ENCODE measurements at places on chromosomes 13 and 19.

GRCh38 chr13:63396746-63397145 lies 1981.1 kb upstream of the PCDH20 start:
- no peak for DNase-seq

GRCh38 chr19:3606690-3607289 lies at the start of gene TBXA2R:
Gene TBXA2R (minus strand): TSS chr19:3606875. CDS start chr19:3600634, 6,241 bp downstream.
- DNase-seq = no peak

DNA sequence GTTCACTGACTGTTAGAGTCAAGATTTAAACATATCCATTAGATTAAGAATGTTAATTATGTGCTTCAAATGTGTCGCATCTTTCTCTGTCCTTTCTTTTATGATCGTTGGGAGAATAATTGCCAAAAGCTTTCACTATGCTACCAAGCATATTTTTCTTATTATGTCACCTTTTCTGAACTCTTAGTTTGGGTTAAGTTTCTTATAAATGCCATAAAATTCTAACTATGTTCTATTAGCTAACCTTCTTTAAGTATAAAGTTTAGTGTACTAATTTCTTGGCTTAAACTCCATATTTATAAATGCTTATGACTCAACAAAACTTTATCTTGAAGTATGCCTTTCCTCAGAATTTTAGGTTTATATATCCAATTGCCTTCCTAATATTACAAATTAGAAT lies 1759.4 kb downstream of the PCDH9 start:
- no peak for DNase-seq

GRCh38 chr13:110620596-110620995 lies 5.3 kb downstream of the NAXD start:
- no peak for DNase-seq

GRCh38 chr13:54177466-54177865 lies 1148.9 kb downstream of the OLFM4 start:
- DNase-seq = no peak

- no peak for DNase-seq
Measured at GRCh38 chr13:114234266-114234644, 442 bp upstream of the CDC16 start.

DNA sequence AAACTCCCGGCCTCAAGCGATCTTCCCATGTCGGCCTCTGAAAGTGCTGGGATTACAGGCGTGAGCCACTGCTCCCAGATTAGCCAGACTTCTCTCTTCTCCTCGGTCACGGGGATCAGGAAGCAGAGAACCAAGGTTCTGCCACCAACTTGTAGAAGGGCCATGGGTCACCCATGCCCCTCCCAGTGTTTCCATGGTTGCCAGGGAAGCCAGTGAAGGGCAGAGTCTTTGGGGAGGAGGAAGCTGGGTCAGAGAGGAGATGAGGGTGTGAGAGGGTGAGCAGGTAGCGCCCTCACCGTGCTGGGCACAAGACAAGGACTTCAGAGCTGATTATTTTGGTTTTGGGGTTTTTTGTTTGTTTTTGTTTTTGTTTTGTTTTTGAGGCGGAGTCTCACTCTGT lies 77.1 kb downstream of the GNG7 start:
- no peak for DNase-seq

DNA sequence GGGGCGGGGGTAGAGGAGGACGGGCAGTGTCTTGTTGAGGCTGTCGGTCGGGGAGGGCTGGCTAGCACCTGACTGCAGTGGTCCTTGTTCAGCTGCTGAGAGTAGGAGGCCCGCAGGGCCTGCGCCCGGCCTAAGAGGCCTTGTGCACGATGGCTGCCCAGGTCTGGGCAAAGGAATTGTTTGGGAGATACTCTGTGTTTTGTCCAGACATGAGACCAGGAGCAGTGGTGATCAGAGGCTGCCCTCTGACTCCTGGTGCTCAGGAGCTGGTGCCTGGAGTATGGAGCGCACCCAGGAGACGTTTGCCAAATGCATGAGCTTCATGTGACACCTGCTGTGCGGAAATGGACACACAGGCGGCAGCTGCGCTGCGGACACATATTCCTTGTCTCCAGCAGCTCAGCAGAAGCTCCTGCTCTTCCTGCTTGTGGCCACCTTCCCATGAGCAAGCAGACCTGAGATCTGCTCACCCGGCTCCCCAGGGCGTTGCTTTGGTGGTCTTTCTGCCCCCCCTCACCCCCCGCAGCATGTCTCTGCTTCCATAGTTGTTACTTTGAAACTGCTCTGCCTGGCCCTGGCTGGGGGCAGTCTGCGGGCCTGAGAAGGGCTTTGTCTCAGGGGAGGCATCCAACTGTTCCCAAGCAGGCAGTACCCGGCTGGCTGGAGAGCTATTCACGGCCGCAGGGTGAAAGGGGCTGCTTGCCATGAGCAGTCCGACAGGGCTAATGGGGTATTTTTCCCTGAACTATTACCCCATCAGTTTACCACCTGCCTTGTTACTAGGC lies 163.9 kb downstream of the TEX29 start:
- no peak for DNase-seq

DNA sequence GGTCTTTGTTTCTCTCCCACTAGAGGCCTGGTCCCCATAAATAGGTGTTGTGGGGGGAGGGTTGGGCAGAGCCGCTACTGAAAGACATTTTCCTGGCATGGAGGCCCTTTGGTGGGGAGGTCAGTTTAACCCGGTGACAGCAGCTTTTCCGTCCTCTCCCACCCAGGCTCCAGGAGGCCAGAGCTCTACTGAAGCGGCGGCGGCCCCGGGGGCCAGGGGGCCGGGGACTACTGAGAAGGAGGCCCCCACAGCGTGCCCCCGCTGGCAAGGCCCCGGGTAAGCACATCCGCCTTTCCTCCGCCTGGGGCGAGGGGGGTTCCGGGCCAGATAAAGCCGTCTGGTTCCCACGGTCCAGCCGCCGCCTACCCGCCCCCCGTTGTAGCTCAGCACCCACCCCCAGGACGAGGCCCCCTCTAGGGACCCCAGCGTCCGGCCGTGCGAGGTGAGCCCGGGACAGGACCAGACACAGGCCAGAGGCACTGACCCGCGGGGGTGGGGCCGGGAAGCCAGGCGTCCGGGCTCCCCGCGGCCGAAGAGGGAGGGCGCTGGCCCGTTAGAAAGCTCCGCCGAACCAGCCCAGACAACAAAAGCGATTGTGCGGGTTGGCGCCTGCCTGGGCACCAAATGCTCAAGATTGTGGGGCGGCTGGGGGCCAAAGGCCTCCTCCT lies 1.1 kb upstream of the LTBP4 start:
- DNase-seq = no peak

GRCh38 chr19:4304538-4305256 lies at the start of gene FSD1:
Gene FSD1 (plus strand): TSS chr19:4304598. CDS start chr19:4304747, 149 bp downstream.
- no peak for DNase-seq

DNA sequence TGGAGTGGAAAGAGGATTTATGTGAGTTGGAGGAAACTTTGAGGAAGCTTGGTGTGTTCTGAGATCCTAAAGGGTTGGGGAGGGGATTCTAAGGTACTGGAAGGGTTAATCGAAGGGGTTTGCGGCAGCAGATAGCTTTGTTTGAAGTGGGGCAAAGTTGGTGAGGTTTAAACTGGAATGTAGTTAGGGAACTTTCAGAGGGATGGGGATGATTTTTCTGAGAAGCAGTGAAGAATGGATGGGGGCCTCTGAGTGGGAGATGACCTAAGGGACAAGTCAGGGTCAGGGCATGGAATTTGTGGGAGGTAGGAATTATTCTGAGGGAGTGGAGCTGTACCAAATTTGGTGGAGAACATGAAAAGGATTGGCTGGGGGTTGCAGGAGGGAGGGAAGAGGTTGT lies 3.9 kb downstream of the SAE1 start:
- DNase-seq = no peak

- DNase-seq = peak; percentile 22
Measured at GRCh38 chr13:80341756-80342370, 937 bp upstream of the SPRY2 start.

- DNase-seq = no peak
Measured at GRCh38 chr13:46172531-46172991, 9.4 kb downstream of the LCP1 start.

DNA sequence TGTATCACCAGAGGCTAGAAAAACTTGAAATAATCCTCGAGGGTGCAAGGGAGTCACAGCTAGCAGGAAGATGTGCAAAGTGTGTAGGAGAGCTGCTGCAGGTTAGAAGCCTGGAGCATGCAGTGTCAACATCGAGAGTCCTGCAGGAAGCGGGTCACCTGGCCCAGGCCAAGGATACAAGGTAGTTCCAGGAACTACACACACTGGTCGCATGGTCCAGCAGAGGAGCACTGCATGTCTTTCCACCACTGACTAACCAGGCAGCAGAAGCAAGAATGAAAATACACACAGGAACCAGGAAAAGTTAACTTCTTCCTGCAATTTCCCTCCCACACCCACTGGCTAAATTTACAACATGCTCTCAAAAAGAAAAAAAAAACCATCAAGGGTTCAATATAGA lies 36.0 kb upstream of the MIR17HG start:
- DNase-seq = no peak

- DNase-seq = no peak
Measured at GRCh38 chr19:53662209-53662608, 30.4 kb downstream of the DPRX start.

GRCh38 chr19:1811942-1812425 lies at the start of gene ATP8B3:
Gene ATP8B3 (minus strand): TSS chr19:1812276. CDS start chr19:1811736, 540 bp downstream.
- DNase-seq = no peak

DNA sequence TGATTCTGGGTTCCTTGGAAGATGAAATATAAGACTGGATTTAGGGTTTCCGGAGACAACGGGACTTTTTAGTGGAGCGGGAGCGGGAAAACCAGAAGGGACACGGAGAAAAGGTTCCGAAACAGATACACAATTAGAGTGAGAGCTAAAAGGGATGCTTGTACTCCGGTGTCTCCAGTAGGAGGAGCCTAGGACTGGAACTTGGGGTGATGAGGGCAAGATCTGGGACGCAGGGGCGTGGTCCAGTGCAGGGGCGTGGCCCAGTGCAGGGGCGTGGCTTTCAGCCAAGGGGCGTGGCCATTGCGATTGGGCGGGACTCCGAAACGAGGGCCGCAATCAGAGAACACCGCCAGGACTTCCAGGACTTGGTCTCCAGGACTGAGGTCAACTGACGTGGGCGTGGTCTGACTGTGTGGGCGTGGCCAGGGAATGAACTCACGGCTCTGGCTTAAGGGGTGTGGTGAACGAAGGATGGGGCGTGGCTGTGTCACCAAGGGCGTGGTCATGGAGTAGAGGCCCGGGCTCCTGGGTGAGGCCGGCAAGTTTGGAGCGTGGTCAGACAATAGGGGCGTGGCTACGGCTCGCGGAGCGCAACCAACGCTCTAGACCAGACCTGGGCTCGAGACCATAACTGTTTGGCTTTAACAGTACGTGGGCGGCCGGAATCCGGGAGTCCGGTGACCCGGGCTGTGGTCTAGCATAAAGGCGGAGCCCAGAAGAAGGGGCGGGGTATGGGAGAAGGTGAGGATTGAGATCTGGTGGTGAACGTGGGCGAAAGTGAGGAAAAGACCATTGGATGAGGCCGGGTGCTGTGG lies at the start of gene DKKL1:
DKKL1 (plus strand) TSS at position 610 of the 815 bp plus-strand sequence; CDS start at position 732, 122 bp downstream.
- DNase-seq = peak; percentile 99

DNA sequence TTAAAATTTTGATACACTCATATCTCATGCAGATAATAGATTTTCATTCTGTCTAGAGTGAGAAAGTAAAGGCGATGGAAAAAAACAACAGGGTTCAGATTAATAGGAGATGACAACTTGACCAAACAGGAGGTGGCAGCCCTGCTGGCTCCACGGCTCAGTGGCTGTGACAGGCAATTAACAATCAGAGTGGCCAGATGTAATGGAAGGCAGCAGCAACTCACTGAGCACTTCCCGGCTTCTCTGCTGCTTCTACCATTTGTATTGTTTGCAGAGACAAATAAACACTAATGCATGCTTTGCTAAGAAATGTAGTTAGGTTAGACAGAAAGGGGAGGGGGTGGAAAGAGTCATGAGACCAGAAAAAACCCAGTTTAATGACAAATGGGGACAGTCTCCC lies 473.0 kb upstream of the SLC10A2 start:
- no peak for DNase-seq

DNA sequence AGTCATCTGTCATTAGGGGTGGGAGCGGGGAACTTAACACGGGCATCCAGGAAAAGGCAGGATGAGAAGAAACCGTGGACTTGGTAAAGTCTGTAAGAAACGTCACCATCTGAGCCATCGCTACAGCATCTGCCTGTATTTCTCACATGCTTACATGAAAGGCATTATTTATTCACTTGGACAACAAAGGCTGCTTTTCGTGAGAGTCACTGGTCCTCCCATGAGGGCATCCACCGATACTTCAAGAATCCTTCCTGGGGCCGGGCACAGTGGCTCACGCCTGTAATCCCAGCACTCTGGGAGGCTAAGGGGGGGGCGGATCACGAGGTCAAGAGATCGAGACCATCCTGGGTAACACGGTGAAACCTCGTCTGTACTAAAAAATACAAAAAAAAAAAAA lies 16.1 kb downstream of the ZNF446 start:
- DNase-seq = no peak

DNA sequence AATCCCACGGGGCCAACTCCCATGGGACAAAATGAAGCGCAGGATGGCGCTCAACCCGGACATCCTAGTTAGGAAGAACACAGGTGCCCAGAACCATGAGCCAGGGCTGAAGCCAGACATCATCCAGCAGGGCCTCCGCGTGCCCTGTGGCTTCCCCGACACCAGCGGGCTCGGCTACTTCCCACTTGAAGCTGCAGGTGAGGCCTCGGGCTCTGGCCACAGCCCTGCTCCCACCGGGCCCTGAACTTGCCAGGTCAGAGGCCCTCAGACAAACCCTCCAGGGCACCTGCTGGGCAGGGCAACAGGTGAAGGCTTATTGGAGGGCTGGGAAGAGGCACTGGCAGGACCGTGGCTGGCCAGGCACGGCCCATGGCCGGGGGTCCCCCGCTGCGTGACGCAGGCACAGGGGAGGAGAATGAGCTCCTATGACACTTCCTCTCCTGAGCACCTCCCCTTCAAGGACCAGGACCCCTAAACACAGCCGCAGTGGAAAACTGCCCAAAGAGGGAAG lies 117.7 kb downstream of the STK24 start:
- no peak for DNase-seq

- no peak for DNase-seq
Measured at GRCh38 chr13:80361298-80361697, 20.4 kb upstream of the SPRY2 start.

GRCh38 chr19:10517361-10517759 lies at the start of gene S1PR5:
Gene S1PR5 (minus strand): TSS chr19:10517447. CDS start chr19:10515011, 2,436 bp downstream.
- no peak for DNase-seq

DNA sequence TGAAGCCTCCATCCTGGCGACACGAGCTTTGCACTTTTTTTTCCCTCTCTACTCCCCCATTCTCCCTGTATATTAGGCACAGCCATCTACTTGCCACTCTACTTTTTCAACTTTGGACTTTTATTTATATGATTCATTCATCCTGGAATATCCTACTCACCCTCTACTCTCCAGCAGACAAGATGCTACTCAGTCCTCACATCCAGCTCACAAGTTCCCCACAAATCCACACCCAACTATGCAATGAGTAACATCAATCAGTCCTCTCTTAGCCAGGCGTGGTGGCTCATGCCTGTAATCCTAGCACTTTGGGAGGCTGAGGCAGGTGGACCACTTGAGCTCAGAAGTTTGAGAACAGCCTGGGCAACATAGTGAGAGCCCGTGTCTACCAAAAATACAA lies 23.9 kb upstream of the URAD start:
- no peak for DNase-seq
